ENCODE measurements at places on chromosomes 3 and 15. TPM values are rescaled to one million over a fixed set of nuclear protein-coding genes. Genes with fewer than 3 reads are reported as not detected.

Gene LOXL1
- total RNA-seq, result 1.2 TPM

Gene SERPINI2
- not detected for total RNA-seq

Gene PP2D1
- total RNA-seq, result not detected

Gene HCN4
- 0.31 TPM for total RNA-seq

Gene GPR27
- 3.0 TPM for total RNA-seq

Gene TRPM1
- not detected for total RNA-seq

Gene CXCR6
- not detected for total RNA-seq

Gene KCTD6
- 8.6 TPM for total RNA-seq

Gene RPS17
- total RNA-seq, result 4,128 TPM

Gene FYCO1
- total RNA-seq, result 6.8 TPM

Gene SKOR1
- 0.05 TPM for total RNA-seq

Gene PODXL2
- total RNA-seq, result 9.7 TPM

Gene FGD5
- not detected for total RNA-seq

Gene GP5
- not detected for total RNA-seq

Gene CCR9
- 0.03 TPM for total RNA-seq

Gene GOLGA8N
- 1.3 TPM for total RNA-seq

Gene OCA2
- 0.11 TPM for total RNA-seq

Gene STRC
- not detected for total RNA-seq

Gene EPHB1
- 0.05 TPM for total RNA-seq

Gene RBPMS2
- total RNA-seq, result 6.2 TPM

Gene ABI3BP
- 1.5 TPM for total RNA-seq

Gene XXYLT1
- 12.7 TPM for total RNA-seq

Gene SCAANT1
- not detected for total RNA-seq

Gene RASGRP1
- 0.24 TPM for total RNA-seq

Gene STARD5
- 1.8 TPM for total RNA-seq

Gene LRRC34
- not detected for total RNA-seq

Gene GOLGA8H
- total RNA-seq, result 2.6 TPM

Gene SNURF
- total RNA-seq, result 10.8 TPM

Gene TEX55
- total RNA-seq, result not detected

Gene CLDN18
- total RNA-seq, result not detected

Gene EIF2B5
- total RNA-seq, result 29.1 TPM

Gene CD80
- not detected for total RNA-seq

Gene TMEM207
- not detected for total RNA-seq

Gene AMIGO3
- 1.2 TPM for total RNA-seq

Gene PHLDB2
- total RNA-seq, result 23.3 TPM

Gene AGBL1
- not detected for total RNA-seq

Gene MYH15
- 0.08 TPM for total RNA-seq

Gene MRAS
- 8.8 TPM for total RNA-seq

Gene CCDC32
- total RNA-seq, result 21.9 TPM

Gene DHFR2
- total RNA-seq, result 4.2 TPM

Gene P2RY1
- total RNA-seq, result 0.56 TPM

Gene CPN2
- total RNA-seq, result not detected

Gene BLM
- total RNA-seq, result 12.3 TPM

Gene CCDC39
- not detected for total RNA-seq

Gene TF
- 0.91 TPM for total RNA-seq

Gene GXYLT2
- 1.1 TPM for total RNA-seq

Gene GAP43
- total RNA-seq, result 0.15 TPM

Gene ATP13A5
- total RNA-seq, result not detected

Gene ARGFX
- total RNA-seq, result not detected

Measured in A549 treated with Hydrocortisone at 1 μM for 4 hours (cell line).